A549 treated with Mapracorat at 1 μM for 4 hours (cell line): ENCODE measurements at places on chromosomes 11 and 22. TPM values are rescaled to one million over a fixed set of nuclear protein-coding genes. Genes with fewer than 3 reads are reported as not detected.

Gene LRRC74B
- total RNA-seq = not detected in 5 replicates

Gene C1QTNF5
- total RNA-seq = not detected in 5 replicates

Gene NECTIN1
- 7.6 to 10.7 TPM (median 9.9 TPM) in 5 replicates for total RNA-seq

Gene VPS11
- total RNA-seq = 9.7 to 13.8 TPM (median 11.7 TPM) in 5 replicates

Gene CRYBA4
- not detected in 5 replicates for total RNA-seq

Gene IGF2
- 2.0 to 2.5 TPM (median 2.3 TPM) in 5 replicates for total RNA-seq

Gene ISX
- total RNA-seq = not detected in 5 replicates

Gene NRIP3
- 0.60 to 0.89 TPM (median 0.85 TPM) in 5 replicates for total RNA-seq

Gene DCHS1
- total RNA-seq = 0.06 to 0.12 TPM (median 0.10 TPM) in 5 replicates

Gene DGCR6
- 1.5 to 2.4 TPM (median 1.9 TPM) in 5 replicates for total RNA-seq

Gene ADM
- 80.0 to 155 TPM (median 104 TPM) in 5 replicates for total RNA-seq
